ENCODE measurements at places on chromosomes 6 and 20.

- no peak for DNase-seq
Observed at GRCh38 chr6:45076217-45076930, 251.8 kb upstream of the RUNX2 start.

DNA sequence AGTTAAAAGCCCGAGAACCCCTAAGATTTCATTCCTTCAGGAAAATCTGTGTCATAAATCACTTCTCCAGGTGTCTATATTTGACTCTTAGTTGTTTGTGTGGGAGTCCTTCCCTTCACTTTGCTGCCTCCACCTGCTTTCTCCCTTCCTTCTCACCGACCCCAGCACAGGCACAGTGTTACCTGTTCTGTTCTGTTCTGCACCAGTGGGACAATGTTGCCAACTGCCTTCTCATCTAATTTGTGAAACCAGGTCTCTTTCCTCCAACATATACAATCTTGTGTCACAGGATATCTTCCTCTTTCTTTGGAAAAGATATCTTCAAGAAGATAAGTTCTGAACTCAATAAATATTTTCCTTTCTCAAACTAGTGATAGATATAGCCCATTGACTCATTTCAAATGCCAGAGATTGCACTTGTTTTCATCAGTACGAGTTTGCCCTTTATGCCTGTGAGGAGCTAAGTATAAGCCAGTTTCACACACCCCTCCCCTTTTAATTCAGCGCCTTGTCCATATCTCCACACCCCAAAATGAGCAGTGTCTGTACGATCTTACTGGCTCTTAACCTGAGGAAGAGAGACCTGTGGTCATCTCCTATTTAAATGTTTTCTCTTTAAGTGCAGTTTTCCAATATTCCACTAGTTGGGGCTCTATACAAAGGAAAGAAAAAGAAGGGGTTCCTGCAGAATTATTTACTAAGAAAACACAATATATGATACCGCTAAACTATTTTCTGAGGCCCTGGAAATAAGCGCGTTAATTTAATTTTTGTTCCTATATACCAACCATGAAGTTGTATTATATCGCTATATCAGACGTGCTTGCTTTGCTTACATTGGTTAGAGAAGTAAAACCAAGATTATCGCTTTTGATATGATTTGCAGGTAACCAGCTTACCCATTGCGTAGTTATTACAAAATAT is 81.6 kb upstream of the PREP start:
- no peak for DNase-seq

- no peak for DNase-seq
Observed at GRCh38 chr20:44601801-44602204, 19.4 kb downstream of the PKIG start.

DNA sequence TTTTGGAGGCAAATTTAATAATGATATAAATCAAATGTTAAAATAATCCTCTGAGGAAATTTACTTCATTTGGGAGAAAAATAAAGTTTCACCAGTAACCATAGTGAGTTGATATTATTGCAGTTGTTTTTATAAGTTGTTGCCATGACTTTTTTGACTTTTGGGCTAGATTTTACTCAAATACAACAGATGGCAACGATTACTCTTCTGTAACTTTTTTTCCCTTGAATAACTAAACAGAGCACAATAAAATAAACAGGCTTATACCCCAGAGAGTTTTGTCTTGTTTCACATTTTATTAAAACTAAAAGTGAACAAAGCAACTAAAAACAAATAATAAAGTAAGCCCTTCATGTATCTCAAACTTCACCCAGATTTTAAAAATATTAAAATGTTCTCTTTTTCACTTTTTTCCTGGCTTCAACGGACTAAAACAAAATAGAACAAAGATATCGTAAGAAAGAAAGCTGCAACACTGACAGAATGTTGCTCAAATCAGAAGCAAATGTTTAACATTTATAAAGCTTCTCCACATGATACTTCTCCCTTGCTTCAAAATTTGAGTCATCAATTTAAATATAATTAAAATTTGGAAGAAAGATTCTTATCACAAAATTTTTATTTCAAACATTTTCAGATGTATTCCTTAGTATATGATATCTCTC is 42.5 kb upstream of the BMP5 start:
- no peak for DNase-seq

DNA sequence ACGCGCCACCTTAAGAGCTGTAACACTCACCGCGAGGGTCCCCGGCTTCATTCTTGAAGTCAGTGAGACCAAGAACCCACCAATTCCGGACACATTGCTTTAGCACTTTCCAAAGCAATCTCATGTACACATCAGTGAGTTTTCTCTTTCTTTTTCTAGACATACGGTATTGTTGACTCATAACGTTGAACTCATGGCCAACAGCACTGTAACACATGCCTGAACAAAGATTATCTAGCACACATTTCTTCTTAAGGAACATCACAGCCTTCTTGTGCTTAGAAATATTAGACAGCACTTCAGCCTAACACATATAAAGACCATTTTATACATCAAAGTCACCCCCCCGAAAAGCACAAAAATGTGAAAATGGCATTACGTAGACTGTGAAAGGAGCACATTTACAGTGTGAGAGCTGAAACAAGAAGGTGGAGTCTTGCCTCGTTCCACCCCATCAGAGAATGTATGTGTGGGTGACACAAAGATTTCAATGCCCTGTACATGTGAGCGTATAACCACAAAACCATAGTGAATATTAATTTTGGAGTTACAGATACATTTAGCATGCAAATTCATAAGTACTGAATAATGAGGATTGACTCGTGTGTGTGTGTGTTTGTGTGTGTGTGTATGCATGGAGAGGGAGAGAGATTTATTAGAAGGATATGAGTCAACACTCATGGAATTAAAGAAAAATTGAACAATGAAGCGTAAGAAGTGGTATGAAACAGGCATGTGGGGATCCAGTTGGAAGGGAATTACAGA is 134.1 kb downstream of the FAM83B start:
- DNase-seq: no peak

DNA sequence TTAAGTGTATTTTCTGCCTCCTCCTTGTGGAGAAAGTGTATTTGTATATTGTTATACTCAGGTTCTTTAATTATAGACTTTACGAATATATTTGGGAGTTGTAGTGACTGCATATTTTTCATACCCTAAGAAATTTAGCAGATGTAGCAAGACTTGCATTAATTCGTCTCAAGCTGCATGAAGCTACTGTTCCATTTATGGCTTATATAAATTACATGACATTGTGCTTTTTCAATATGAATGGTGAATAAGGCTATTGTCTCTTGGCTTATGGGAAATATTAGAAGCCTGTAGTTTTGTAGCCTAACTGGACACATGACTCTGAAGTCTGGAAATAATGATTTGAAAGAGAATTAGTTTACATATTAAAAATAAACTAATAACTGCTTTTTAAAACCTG is 2.4 kb downstream of the ADGRG6 start:
- no peak for DNase-seq

DNA sequence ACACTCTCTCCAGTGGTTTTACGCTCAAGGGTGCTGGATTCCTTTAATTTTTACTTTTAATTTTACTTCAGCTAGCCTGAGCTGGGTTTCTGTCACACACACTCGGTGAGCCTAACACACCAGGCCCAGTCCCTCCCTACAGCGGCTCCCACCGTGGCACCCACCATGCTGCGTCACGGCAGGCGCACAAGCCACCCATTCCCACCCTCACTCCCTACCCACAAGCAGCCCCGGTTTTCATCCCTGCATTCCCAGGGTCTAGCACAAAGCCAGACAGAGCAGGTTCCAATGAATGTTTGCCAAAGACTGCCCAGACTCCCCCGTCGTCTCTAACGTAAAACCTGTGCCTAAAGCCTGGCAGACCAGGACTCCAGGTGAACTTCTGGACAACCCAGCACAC is 50.3 kb downstream of the MYH7B start:
- no peak for DNase-seq

GRCh38 chr6:15842727-15843117 is 179.9 kb upstream of the DTNBP1 start:
- DNase-seq: no peak

DNA sequence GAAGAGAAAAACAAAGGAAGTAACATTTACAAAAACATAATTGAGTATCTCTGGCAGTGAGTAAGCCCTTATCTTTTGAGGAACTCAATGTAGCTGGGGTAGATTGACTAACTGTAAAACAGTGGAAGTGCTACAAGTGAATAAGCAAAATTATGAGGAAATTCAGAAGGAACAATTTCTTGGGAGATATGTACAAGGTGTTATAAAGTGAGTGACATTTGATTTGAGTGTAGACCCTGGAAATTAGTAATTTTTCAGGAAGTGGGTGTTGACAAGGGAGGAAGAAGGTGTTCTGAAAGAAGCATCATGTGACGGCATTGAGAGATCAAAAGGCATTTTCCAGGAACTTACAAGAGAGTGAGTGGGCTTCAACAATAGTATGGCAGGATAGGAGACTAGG is 22.2 kb downstream of the XRN2 start:
- DNase-seq: no peak

- no peak for DNase-seq
Observed at GRCh38 chr6:139588076-139588639, 213.7 kb upstream of the CITED2 start.

DNA sequence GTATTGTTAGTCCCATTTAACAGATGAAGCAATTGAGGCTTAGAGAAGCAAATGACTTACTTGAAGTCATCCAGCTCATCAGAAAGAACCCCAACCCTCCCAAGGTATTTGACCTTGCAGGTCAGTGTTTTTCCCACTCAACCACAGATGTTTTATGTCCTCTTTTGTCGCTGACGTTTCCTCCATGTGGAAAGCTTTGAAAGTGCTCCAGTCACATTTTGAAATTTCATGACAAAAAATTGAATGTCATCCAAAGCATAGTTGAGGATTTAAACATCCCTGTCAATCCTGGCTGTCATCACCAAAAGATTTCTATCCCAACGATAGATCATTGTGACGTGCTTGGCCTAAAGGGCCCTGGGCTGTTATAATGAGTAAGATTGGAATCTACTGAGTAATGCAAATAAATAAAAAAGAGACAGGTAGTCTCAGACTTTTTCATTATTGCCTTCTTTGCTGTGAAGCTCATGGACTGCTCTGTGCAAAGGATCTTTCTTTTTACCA is 102.7 kb downstream of the TSHZ2 start:
- no peak for DNase-seq

- DNase-seq: no peak
Observed at GRCh38 chr20:24686156-24686555, 216.7 kb downstream of the SYNDIG1 start.

GRCh38 chr20:6469695-6470094 is 297.8 kb upstream of the BMP2 start:
- no peak for DNase-seq

DNA sequence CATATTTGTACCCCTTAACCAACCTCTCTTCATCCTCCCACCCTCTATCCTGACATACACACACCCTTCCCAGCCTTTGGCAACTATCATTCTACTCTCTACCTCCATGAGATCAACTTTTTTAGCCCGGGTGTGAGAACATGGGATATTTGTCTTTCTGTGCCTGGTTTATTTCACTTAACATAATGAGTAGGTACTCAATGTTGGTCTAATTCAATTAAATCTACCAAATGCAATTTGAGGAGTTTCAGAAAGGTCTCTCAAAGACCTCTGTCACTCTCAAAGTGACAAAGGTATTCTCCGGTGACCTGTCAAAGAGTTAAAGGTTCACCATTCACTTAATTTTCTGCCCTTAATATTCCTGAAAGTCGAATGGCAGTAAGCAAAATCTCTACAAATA is 87.7 kb downstream of the ME1 start:
- DNase-seq: no peak

DNA sequence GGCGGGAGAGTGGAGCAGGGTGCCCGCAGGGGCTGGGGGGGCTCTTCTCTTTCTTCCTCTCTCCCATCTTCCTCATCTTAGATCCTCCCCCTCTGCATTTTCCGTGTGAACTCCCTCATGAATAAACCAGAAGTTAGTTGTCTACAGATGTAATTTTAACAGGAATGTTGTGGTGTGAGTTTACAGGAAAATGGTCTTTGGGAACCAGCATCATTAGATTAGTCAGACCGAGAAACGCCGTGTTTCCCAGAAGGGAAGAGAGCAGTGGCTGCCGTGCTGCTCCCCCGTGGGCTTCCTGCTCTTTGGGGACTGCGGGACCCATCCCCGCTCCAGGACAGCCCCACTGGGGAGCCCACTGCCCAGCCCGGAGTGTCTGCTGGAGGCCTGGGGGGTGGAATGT is 3.4 kb downstream of the MYT1 start:
- DNase-seq: no peak

- no peak for DNase-seq
Observed at GRCh38 chr6:89398762-89399525, 13.1 kb downstream of the RRAGD start.

- DNase-seq: no peak
Observed at GRCh38 chr20:1824834-1825233, 70.4 kb upstream of the SIRPA start.

DNA sequence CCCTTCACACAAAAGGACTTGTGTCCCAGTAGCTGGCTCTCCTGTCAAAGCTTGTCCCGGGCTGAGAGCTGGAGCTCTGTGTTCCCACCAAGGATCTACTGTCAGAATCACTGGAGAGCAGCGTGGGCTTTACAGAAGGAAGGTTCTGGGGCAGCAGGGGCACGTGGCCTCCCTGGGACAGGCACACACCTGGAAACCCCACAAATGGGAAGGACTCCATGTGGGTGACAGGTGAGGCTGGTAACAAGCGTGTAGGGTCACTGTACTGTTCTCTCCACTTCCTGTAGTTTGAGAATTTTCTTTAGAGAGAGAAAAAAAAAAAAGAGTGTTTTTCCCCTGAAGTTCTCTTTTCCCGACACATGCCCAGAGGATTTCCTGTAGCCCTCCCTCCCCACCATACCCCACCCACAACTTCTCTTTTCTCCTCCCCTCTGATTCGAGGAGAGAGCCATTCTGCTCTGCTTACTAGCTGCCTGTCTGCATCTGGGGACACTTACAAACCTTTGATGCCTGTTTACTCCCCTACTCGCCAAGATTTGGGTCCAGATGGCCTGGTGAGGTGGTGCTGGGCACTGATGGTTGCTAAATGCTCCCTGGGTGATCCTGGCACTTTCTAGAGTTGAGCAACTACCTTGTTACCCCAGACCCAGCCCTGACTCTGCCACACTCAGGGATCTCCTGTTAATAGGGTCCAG is 84.1 kb upstream of the SIRPA start:
- DNase-seq: no peak

- DNase-seq: no peak
Observed at GRCh38 chr6:34390531-34391472, 1.7 kb downstream of the NUDT3 start.

DNA sequence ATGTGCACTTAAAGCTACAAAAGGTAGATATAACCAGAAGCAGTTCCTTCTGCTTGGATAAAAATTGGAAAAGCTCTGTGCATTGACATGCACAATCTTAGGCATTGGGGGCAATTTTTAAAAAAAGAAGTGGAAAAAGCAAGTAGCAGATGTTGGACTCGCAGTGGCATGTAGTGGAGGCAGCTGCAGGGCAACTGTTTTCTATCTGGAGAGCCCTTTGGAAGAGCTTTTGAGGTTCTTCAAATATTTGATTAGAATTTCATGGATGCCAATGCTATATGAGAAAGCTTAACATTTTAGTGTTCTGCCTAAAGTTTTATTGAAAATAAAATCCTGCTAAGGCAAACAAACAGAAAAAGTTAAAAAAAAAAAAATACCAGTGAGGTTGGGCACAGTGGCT is 388.3 kb upstream of the RNF217 start:
- DNase-seq: no peak

All from caudate nucleus (tissue), 63 donors.